ENCODE measurements at places on chromosomes 3 and 15.

GRCh38 chr3:33488683-33489082 is 48.5 kb upstream of the UBP1 start:
- DNase-seq, result no peak

- peak; percentile 100 for DNase-seq
Measured at GRCh38 chr3:49673715-49674496, at the start of gene APEH. APEH (plus strand) TSS chr3:49674351; CDS start chr3:49674402, 51 bp downstream.

GRCh38 chr3:153553605-153553945 is 391.5 kb downstream of the RAP2B start:
- no peak for DNase-seq

DNA sequence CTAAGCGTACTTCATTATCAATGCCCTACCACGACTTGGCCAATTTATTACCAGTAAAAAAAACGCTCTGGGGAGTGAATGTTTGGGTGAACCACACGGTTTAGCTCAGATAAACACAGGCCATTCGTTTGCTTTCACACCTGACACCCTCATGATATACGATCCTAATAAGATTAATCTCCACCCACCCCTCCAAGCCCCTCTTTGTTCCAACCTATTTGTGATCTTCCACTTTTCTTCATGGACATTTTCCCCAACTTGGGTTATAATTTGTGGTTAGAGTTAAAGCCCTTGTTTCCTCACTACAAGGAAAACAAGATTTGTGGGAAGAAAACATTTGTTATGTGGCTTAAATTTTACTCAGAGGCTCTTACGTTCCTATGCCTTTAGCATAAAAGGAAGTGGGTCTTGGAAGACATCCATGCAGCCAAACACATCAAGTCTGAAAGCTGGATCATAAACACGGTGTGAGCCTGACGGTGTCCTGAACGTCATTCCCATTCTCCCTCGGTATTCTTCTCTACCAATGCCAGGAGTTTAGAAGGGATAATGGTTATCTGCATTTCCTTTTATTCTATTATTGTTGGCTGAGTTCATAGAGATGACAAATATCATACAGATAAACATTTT is 518.9 kb downstream of the NR2F2 start:
- DNase-seq, result no peak

GRCh38 chr15:69272891-69273290 is 25.8 kb upstream of the PAQR5 start:
- no peak for DNase-seq

- DNase-seq, result no peak
Measured at GRCh38 chr3:42746455-42747450, 26.3 kb downstream of the CCDC13 start.

DNA sequence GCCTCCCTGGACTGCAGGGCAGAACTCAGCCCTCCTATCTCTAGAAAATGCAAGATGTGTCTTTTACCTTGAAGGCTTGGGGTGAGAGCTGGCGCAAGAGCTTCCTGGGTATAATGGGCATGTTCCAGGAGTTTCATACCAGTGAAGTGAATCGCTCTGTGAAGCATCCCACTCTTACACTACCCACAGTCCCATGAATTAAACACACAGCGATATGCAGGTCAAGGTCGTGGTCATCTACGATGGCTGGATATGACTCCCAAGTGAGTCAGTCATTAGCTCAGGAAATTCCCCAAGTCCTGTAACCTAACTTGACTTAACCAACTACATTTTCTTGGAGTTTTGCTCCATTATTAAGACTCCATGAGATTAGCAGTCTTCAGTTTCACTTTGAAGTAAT is 439.7 kb downstream of the NTRK3 start:
- DNase-seq, result no peak

DNA sequence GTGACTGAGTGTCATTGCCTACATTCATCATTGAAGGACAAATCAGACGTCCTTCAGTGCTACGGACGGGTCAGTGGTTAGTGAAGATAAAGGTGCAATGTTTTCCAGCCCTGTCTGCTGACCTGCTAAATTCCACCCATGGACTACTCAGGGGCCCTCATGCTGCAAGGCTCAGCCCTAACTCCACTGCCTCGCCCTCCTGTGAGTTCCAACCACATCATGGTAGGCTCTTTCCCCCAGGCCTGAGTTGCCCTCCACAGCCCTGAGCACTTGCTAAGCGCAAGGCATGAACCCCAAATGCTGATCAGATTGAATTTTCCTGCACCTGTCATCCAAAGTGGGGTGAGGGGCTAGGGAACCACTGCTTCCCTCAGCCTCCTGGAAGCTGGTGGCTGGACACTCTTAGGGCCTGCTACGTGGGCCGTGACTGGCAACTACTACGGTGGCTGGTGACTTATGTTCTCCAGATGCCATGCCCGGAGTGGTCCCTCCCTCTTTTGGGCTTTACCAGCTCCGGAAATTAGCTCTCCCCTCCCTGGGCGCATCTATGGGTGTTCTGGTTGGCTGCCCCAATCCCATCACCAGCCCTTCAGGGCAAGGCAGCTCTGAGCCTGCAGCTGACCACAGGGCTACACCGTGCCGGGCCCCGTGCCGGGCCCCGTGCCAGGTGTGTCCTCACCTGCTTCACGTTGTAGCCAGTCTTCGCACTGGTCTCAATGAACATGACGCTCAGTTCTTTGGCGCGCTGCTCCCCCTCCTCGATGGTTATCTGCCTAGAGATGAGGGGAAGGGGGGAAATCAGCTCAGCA is 32.1 kb downstream of the SRPRB start:
- DNase-seq, result no peak

GRCh38 chr15:89070197-89071124 is 17.8 kb upstream of the ABHD2 start:
- peak; percentile 92 for DNase-seq

DNA sequence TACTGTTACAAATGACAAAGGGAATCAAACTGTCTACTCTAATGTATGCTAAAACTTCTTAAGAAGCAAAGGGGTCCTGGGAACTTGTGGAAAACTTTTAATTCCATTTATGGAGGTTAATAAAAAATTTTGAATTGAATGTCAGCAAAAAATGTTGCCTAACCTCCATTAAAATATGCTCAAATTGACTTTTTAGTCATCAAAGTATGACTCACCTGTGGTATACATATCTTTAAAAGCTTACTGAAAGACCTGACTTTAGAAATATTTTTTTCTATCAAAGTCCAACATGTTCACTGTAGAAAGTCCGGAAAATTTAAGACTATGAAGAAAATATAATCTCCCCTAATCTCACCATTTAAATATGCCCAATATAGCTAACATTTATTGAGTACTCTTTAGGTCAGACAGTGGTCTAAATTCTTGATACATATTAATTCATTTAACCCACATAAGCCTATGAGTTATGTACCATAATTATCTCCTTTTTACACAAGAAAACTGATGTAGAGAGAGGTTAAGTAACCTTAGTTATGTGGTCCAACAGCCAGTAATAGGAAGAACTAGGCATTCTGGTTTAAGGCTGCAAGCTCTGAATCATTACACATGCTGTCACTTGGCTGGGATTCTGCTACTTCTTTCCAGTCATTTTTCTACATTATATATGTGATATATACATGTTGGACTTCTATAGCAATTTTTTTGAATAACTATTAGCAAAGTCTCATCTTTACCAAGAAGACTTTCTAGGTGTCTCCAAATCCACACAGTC is 83.6 kb downstream of the PDZRN3 start:
- DNase-seq, result no peak

DNA sequence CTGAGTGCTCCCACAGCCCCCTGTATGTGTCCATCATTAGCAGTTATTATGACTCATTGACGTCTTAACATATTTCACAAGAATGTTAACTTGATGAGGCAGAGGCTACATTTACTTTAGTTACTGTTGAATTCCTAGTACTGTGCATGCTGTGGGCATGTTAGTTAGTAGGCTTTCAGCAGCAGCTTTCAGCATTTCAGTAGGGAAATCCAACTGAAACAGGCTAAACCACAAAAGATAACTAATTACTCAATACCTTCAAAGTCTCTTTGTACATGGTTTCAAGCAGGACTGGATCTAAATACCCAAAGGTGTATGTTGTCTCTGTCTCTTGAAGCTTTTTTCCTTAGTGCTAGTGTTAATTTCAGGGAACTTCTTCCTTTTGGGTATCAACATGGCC is 229.9 kb upstream of the SUCLG2 start:
- no peak for DNase-seq

DNA sequence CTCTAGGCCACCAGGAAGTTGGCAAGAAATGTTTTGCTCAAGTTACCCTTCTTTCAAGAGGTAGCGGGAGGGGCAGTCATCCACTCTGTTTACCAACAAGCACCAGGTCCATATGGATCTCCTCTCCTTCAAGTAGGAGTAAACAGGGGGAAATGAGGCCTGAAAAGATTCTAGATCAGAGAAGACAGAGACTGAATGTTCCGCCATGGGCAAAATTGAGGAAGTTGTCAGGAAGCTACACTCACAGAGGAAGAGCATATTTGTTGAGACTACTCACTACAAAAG is 81.6 kb downstream of the KLF15 start:
- DNase-seq, result peak; percentile 10

DNA sequence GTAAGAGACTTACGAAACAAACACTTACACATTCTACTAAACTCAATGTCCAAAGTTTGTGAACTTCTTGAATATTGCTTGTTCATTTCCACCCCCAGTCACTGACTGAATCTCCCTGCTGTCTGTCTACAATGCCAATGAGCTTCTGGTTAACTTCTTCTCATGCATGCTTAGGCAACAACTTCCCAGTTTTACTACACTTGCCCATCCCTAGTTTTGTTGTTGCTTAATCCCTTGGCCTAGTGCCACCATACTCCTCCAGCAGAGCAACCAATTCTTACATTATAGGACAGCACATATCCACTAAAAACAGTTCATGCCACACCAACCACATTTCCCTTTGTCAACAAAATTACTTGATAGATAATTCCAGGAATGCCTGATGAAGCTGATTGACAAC is 40.9 kb upstream of the CCR2 start:
- DNase-seq, result peak; percentile 63

DNA sequence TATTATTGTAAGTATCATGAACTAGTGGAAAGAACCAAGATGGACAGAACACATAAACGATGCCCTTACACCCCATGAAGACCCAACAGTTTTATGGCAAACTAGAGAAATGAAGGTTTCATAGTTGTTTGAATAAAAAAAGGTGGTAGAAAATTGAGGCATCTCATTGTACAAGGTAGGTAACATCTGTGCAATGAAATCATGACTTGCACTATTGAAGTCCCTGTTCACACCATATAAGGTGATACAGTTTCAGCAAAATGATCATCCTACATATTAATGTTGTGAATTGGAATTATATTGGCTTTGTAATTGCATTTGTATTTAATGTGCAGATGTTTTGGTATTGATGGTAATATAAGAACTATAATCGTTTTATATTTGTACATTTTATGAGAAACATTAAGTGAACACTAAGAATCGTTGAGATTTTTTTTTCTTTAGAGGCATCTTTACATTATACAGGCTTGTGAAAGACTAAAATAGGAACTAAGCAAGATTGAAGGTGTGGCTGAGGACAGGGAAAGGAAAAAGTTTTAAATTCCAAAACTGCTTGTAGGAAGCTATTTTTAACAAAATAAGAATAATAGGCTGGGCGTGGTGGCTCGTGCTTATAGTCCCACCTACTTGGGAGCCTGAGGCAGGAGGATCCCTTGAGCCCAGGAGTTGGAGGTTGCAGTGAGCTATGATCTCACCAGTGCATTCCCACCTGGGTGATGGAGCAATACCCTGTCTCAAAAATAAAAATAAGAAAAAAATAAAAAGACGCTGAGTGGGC is 48.5 kb downstream of the CGNL1 start:
- no peak for DNase-seq

- no peak for DNase-seq
Measured at GRCh38 chr15:101048176-101048575, 129.0 kb downstream of the LRRK1 start.
